Spinal cord (tissue), 10 donors: ENCODE measurements at places on chromosomes 12 and 14.

- no peak for DNase-seq
Measured at GRCh38 chr14:42654707-42655106, 1048.0 kb downstream of the LRFN5 start.

DNA sequence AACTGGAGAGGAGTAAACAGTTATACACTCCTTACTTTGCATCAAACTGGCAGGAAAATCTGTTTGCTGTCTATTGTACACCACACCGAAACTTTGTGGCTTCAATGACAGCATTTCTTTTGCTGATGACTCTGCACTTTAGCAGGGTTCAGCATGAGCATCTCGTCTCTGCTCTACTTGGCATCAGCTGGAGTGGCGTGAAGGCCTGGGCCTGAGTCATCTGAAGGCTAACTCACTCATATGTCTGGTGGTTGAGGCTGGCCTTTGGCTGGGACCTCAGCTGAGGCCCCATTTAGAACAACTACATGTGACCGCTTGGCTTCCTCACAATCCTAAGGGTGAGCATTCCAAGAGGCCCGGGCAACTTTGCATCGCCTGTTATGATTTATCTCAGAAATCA, 28.7 kb upstream of the REP15 start:
- no peak for DNase-seq

- no peak for DNase-seq
Measured at GRCh38 chr12:117038023-117038680, 61.1 kb downstream of the TESC start.

DNA sequence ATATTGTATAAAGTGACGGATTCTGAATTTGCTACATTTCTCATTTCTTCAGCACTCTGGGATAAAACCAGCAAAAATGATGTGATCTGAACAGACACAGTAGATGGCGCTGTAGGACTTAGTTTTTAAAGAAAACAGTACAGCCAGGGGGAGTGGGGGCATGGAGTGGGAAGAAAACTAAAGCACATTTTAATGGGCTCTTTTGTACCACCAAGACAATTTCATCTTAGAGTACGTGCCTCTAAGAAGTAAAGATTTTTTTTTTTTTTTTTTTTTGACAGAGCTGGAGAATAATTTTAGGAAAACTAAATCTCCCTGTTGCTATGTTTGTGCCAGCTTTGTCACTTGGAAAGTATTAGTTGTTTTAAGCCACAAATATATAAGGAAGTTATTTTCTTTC, 124.4 kb downstream of the RAD51B start:
- peak; percentile 96 for DNase-seq

DNA sequence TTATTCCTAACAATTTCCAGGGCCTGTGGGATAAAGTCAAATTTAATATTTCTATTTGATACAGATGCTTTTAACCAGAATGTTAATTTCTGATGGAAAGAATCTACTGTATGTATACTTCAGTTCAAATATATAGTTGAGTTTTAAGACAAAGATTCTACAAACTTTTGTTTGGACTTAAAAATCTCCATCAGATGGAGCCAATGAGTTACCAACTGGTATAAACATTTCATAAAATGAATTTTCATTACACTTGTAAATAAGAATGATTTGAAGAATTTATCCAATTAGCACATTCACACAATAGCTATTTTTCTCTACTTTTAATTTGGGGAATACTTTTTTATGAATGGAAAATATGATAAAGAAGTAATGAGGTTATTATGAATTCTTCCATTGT, 425.2 kb upstream of the MIS18BP1 start:
- DNase-seq = no peak

DNA sequence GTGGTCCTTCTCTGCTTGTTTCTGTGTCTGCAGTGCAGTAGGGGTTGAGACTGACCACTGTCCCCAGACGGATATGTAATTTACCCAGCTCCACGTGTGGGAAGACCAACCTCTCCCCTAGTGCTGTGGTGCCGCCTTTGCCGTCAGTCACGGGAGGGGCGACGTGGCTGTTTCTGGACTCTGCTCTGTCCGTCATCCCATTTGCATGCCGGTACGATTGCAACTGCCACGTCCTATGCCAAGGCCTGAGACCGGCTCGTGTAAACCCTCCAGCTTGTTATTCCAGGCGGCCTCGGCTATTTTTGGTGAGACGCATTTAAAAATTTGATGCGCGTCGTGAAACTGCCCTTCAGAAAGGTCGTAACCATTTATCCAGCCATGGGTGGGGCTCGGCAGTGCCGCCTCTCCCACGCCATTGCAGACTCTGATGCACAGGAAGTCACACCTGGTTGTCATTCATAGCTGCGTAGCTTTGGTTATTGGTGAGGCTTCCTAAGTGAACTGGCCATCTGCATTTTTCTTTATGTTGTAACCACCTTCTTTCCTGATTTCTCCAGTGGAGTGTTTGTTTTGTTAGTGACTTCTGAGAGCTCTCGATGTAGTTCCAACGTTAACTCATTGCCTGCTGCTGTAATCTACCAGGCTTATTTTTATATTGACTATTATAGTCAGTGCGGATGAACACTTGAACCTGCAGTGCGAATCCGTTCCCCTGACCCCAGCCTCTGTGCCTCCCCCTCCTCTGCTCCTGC, 75.1 kb downstream of the ADGRD1 start:
- DNase-seq = no peak

- DNase-seq = no peak
Measured at GRCh38 chr12:26941215-26941594, 2.9 kb downstream of the FGFR1OP2 start.

GRCh38 chr12:19044891-19045290, 84.6 kb upstream of the PLEKHA5 start:
- DNase-seq = no peak

DNA sequence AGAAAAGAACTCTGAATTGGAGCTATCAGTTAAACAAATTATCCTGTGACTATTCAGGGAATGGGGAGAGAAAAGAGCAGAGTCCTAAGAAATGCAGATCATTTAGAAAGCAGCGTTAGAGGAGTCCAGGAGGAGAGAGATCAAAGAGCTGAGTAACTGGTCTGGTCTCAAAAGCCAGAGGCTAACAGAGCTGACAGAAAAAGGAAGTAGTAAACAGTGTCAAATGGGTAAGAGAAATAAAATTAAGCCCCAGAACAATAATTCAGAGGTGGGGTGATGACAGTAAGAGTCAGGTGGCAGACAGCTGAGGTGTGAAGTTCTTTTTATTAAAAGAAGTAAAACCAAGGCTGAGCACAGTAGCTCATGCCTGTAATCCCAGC, 19.3 kb downstream of the GXYLT1 start:
- DNase-seq = no peak

DNA sequence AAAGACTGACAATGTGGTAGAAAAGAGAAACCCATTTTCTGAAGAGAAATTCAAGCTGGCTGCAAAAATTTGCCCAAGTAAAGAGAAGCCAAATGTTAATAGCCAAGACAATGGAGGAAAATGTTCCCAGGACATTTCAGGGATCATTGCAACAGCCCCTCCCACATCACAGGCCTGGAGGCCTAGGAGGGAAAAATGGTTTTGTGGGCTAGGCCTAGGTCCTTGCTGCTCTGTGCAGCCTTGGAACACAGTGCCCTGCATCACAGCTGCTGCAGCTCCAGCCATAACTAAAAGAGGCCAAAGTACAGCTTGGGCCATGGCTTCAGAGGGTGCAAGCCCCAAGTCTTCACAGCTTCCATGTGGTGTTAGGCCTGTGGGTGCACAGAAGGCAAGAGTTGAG, 332.4 kb upstream of the LRIG3 start:
- no peak for DNase-seq

GRCh38 chr12:78396538-78396937, 468.0 kb upstream of the SYT1 start:
- no peak for DNase-seq

DNA sequence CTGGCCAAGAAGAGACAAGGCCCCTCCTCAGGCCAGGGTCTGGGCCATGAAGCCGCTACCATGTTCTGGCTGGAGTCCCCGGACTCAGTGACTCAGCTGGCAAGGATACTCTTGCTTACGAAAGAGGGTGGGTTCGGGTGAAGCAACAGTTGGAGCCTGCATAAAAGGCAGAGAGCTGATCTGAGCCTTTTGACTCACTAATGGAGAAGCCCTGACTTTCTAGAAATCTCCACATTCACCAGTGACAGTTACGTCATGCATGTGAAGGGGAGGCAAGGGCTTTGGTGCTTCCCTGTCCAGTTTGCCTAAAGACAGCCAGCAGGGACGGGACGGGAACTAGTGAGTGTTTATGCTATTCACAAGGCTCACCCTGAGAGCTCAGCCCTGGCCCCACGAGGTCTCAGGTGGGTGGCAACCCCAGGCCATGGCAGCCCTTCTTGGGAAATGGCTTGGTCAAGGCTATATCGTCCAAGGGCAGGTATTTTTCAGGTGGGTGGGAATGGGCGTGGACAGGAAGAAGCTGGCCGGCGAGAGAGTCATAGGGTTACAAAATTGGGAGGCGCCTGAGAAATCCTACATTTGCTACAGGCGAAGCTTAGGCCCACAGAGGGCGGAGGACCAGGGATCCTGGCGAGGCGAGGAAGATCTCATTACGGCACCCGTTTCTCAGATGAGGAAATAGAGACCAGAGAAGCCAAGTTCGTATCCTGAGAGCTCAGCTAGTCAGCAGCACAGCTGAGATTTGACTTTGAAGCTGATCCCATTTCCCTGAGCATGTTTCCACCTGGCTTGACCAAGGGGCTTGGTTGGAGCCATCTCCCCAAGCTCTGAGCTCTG, 314.6 kb downstream of the BCL11B start:
- no peak for DNase-seq

GRCh38 chr14:89543425-89543790, 126.4 kb upstream of the FOXN3 start:
- peak; percentile 52 for DNase-seq

DNA sequence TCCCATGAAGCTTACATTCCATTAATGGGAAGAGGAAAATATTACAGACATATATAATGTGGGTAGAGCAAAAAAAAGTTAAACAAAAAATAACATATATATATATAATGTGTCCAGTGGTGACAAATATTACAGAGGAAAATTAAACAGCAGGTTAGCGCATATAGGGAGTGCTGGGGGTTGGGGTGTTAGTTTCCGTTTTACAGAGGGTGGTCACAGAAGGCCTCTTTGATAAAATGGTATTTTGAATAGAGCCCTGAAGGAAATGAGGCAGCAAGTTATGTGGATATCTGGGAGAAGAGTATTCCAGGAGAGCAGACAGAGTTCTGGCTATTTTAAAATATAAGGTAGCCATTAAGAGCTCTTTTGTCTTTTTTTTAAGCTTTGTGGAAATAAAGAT, 73.2 kb downstream of the DCAF5 start:
- DNase-seq = no peak
